ENCODE measurements at places on chromosomes 4 and X.
A peak's percentile ranks its signal among the peaks of the same experiment; 100 is the strongest.

- H3K27ac ChIP-seq: peak overlapping the region; percentile 95
- H3K27me3 ChIP-seq: no peaks in the 10 kb centered on the region
- H3K36me3 ChIP-seq: no peaks in the 10 kb centered on the region
- peaks cover 78% of the 10 kb centered on the region for H3K4me1 ChIP-seq
- DNase-seq: no peak
- no peak overlapping the region for H3K4me3 ChIP-seq
Measured at GRCh38 chr4:57077550-57078343, 32.4 kb downstream of the IGFBP7 start.

DNA sequence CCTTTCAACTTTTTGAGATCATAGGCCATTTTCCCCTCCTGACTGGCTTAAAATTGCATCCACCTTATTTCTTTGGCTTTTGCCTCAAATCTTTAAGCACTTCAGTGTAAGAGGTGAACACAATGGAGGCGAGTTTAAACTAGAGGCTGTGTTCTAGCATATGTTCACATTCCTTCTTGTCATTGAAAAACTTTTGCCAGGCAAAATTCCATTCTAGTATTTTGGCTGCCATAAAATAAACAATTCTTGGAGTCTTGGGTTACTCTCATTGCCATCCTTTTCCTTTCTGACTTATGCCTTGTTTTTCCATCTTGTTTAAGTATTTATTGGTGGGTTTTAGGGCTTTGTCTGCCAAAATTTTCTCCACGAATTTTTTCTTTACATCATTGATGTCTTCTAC, 137.3 kb upstream of the ANXA10 start:
- no peak for DNase-seq
- no peaks in the 10 kb centered on the region for H3K27me3 ChIP-seq
- peaks cover 7% of the 10 kb centered on the region for H3K36me3 ChIP-seq
- no peak overlapping the region for H3K27ac ChIP-seq
- H3K4me3 ChIP-seq: no peak overlapping the region

GRCh38 chr4:95319169-95319568, 229.6 kb downstream of the UNC5C start:
- no peaks in the 10 kb centered on the region for H3K27me3 ChIP-seq
- H3K4me3 ChIP-seq: no peak overlapping the region
- peak overlapping the region; percentile 7 for H3K27ac ChIP-seq
- H3K36me3 ChIP-seq: peaks cover 10% of the 10 kb centered on the region
- DNase-seq: no peak

- H3K4me1 ChIP-seq: peaks cover 14% of the 10 kb centered on the region
- no peak for DNase-seq
- H3K27me3 ChIP-seq: no peaks in the 10 kb centered on the region
- H3K27ac ChIP-seq: no peak overlapping the region
Measured at GRCh38 chr4:15501941-15502340, 32.3 kb downstream of the CC2D2A start.

DNA sequence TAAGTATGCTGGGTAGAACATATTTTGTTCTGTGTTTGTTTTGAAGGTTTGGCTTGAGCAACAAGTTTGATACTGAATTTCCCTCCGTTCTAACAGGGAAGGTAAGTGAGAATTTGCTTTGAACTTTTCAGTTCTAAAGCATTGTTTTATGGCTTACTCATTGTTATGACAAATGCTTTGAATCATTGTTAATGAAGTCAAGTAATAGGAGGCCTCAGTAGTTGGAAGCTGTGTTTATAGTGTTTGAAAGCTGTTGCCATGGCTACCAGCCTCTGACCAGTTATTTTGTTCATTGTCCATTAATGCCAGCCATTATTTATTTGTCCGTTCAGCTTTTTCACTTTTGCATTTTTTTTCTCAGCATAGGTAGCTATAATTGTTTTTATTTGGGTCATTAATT, 14.4 kb downstream of the CHIC1 start:
- H3K36me3 ChIP-seq: peaks cover 23% of the 10 kb centered on the region
- no peak overlapping the region for H3K4me3 ChIP-seq
- peaks cover 17% of the 10 kb centered on the region for H3K4me1 ChIP-seq
- no peak overlapping the region for H3K27ac ChIP-seq

Measured in mesothelial cell of epicardium (in vitro differentiated cells).